Renal cortical epithelial cell (primary cell): ENCODE measurements at places on chromosomes 3 and 15.

DNA sequence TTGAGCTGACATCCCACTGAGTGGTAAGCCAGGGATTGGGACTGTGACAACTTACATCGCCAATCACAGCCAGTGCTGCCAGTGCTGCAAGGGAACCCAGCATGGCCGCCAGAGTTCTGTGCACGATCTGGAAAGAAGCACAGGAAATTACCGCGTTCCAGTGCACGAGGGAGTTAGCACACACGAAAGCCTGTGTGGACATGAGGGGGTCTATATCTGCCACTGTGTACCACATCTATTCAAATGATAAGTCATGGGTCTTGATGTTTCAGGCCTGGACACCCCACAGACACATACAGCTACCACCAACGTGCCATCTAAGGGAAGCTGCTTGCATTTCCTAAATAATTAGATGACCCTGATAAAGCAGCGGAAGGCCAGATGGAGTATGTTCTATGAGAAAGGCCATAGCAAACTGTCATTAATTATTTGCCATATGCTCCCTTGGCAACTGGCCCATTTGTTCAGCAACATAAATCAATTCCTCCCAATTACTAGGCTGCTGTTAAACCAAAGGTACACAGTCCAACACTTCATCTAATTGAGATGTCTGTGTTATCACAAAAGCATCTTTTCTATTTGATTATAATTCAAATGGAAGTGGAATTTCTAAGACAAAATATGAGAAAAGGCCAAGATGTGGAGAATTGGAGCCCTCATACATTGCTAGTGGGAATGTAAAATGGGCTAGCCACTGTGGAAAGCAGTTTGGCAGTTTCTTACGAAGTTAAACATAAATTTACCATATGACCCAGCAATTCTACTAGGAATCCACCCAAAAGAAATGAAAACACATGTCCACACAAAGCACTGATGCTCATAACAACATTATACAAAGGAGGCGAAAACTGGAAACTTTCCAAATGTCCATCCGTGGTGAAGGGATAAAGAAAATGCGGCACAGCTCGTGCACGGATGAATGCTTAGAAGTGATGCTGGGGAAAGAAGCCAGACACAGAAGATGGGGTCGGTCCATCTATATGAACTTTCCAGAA lies 108.3 kb downstream of the OCA2 start:
- DNase-seq, result no peak

GRCh38 chr3:13480340-13481318 lies 523 bp downstream of the HDAC11 start:
- DNase-seq, result no peak

DNA sequence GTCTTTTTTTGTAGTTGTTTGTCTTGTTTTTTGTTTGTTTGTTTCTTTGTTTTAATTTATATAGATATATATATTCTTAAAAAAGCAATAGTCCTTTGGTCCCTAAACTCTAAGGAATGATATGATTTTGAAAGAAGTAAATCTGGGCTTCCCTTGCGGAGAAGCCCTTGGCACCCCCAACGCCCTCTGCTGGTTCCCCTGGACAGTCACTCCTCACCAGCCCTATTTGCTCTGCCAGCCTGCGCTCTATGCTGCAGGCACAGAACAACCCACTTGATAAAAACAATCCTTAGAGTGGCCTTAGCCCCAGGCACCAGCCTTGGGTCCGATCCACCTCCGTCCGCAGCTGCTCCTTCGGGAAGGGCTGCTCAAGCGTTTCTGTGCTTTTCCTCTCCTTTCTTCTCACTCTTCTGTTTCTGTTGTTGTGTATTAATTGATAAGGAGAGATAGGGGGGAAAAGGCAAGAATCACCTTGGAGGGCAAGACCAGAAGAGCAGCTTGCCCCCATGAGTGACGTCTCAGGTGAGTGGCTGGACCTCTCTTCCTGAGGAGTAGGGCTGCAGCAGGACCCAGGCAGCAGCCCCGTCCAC lies 13.7 kb upstream of the PARP6 start:
- DNase-seq, result no peak

GRCh38 chr3:131553495-131554247 lies 50.9 kb upstream of the MRPL3 start:
- no peak for DNase-seq

DNA sequence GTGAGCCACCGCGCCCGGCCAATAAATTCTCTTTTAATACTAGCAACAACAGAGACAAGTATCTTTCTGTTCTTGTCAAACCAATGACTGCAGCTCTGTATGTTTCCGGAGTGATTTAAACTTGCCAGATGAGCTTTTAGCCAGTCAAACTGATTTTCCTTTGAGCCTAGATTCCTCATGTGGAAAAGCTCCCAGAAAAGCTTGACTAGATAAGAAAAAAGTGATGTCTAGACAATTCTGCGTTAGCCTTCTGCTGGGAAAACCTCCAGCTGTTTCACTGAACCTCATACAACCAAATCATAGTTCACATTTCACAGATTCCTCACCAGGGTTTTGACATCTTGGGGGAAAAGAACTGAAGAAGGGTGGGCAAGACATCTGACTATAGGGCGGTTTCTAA lies 78.6 kb downstream of the MAGI1 start:
- no peak for DNase-seq

DNA sequence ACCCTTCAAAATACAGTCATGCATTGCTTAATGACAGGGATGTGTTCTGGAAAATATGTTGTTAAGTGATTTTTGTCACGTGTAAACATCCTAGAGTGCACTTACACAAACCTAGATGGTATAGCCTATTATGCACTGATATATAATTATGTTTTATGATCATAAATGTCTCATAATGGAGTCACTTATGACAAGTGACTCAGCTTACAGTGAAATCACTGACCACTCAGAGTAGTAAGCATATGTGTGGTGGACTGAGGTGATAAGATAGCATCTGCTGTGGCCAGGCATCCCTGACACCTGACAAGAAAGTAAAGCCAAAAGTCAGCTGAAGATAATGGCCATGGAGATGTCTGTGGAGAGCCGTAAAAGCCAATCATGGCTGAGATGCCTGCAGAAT lies 5.4 kb downstream of the ACAD11 start:
- DNase-seq, result no peak

GRCh38 chr3:73448041-73448440 lies 176.7 kb downstream of the PDZRN3 start:
- peak; percentile 19 for DNase-seq

DNA sequence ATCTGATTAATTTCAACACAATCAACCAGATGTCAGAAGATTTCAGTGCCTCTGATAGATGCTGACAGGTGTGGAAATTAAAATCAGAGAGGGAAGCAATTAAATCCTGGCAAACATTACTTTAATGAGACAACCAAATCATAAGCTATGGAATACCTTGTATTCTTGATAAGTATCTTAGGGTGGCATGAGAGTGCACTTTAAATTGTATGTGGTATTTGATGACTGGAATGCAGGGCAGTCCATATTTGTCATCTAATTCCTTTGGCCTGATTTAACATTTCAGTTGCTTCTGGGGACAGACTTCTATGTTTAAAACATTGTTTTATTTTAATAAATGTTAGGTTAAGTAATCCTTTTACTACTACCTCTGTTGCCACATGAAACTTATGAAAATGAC lies 184.1 kb downstream of the LPP start:
- DNase-seq, result no peak

DNA sequence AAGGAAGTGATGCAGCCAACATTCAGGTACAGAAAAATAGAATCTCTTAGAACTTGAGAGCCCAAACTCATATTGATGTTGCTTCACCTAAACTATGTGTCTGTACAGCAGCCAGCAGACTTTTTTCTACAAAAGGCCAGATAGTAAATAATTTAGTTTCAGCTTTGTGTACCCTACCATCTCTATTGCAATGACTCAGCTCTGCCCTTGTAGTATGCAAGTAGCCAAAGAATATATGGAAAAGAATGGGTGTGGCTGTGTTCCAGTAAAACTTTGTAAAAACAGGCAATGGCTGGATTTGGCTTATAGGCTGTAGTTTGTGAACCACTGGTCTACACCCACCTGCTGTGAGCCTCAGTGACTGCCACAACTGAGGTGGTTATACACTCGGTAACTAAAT lies 392.5 kb upstream of the RARB start:
- DNase-seq, result no peak

DNA sequence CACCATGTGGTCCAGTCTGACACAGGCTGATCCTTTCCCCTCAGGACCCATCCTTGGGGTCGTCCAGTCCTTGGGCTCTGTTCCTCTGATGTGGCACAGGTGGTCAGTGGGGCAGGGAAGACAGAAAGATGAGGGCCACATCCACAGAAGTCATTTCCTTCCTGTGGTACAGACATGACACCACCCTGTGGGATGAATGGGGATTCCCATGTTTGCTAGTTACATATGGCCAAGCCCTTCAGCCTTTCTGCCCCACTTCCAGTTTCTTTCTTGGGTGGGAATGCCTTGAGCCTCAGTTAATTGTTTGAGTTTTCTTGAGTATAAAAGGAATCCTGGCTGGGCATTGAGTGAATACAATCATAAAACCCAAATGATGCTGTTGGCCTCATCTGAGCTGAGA lies 284.7 kb upstream of the CTDSPL start:
- DNase-seq, result no peak

DNA sequence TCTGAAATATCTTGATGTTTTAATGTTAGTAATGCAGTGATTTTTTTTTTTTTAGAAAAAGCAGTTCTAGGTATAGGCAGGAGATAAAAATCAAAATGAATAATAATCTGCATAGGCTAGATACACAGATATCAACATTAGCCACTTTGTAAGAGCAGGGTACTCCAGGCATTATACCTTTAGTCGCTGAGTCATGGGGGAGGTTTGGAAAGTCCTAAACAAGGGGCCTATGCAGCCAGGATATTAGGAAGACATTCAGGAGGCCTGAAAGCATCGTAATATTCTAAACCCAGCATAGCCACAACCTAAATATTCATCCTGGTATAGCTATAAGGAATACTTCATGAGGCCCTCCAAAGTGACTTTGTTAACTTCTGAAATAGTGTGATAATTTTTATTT lies 258.1 kb upstream of the NECTIN3 start:
- DNase-seq, result no peak

- no peak for DNase-seq
Observed at GRCh38 chr3:169929830-169930519, 18.6 kb downstream of the SAMD7 start.

- no peak for DNase-seq
Observed at GRCh38 chr3:171880101-171880870, 37.1 kb downstream of the TMEM212 start.

DNA sequence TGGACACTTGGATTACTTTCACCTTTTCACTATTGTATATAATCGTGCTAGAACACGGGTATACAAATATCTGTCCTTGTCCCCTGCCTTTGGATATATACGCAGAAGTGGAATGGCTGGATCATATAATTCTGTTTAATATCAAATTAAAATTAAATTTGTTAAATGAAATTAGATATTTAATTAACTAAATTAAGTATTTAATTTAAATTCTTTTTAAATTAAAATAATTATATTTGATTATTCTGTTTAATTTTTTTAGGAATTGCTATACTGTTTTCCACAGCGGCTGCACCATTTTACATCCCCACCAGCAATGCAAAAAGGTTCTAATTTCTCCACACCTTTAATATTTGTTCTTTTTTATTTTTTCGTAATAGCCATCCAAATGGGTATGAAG lies 84.3 kb downstream of the DOCK3 start:
- DNase-seq, result no peak

- no peak for DNase-seq
Observed at GRCh38 chr3:55333046-55333445, 154.1 kb downstream of the WNT5A start.

DNA sequence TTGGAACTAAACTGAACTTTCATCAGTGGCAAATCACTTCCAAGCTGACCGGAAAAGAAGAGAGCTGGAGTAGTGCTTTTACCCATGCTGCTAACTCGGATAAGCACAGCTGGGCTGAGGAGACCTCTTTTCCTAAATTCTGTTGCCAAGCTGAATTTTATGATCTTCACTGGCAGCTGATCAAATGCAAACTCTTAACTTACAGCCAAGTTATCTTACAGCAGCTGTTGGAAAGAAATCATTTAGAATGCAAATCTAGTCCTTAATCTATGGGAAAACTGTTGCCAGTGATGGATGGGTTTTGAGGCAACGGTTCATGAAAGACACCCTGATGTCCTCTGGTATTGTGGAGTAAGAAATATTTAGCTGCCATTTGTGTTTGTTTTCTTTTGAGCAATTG lies 216.5 kb downstream of the ZNF385D start:
- no peak for DNase-seq

DNA sequence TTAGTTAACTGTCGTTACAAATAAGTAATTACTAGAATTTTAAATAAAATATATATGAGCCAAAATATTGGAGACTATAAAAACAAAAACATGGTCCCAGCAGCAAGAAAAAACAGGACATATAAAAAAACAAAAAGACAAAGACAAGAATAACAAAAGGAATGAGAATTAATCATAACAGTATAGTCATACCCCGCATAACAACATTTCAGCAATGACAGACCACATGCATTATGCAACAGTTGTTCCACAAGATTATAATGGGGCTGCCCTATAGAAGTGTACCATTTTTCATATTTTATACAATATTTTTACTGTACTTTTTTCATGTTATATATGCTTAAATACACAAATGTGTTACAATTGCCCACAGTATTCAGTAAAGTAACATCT lies 5.6 kb downstream of the HLTF start:
- DNase-seq, result peak; percentile 23
